ENCODE measurements at places on chromosomes 4 and X.

DNA sequence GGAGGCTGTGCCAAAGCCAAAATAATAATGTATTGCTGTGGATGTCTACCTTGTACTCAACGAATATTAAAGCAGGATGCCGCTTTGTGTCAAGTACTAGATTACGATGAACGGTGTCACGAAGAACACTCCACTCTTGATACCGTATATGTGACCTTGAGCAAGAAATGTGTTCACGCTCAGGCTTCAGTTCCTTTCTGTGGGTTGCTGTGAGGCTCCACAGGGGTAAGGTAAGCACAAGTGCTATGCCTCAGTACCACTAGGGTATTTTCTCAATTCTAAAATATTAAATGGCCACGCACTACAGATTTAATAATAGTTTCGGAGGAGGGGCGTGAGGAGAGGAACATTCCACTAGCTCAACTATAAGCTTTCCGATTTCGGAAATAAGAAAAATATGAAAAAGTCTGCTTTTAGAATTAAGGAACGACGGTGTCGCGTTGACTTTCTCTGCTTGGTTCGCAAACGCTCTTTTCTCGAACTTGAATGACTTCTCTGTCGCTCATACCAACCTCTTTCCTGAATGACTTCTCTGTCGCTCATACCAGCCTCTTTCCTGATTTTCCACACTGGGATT, 607 bp upstream of the SCOC start:
- peak; percentile 20 for DNase-seq

DNA sequence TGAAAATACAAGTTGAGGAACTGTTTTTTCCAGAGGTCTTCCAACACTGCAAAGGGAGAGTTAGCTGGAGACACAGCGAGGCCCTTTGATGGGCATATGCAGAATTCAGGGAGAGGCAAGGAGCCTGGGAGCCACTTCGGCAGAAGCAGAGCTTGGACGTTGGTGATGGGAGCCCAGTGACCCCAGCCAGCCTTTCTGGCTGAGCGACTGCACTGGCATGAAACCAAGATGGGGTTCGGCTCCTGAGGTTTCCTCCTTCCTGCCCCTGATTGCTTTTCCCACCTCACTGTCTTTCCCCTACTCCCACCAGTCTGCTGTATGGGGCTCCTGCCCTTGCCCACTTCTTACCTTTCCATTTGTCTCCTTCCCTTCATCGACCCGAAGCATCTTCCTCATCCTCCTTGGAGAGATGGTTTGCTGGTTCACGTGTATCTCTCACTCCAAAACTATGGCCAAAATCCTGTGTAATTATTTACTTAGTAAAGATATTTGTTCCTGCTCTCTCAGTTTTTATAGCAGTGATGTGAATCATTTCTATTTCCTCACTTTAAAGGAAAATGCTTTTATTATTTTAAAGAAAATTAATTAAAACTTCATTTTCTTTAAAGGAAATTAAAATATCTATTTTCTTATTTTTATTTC, 100.5 kb downstream of the NFKB1 start:
- no peak for DNase-seq

DNA sequence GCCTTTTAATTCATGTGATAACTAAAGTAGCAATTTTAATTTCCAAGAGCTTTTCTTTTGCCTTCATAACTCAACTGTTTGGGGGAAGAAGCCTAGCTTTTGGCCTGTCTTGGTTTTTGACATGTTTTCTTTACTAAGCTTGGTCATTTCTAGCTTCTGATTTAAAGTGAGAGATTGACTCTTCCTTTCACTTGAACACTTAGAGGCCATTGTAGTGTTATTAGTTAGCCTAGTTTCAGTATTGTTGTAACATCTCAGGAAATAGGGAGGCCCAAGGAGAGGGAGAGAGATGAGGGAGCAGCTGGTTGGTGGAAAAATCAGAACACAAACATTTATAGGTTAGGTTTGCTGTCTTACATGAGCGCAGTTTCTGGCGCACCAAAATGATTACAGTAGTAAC, 44.8 kb downstream of the DCLK2 start:
- no peak for DNase-seq

DNA sequence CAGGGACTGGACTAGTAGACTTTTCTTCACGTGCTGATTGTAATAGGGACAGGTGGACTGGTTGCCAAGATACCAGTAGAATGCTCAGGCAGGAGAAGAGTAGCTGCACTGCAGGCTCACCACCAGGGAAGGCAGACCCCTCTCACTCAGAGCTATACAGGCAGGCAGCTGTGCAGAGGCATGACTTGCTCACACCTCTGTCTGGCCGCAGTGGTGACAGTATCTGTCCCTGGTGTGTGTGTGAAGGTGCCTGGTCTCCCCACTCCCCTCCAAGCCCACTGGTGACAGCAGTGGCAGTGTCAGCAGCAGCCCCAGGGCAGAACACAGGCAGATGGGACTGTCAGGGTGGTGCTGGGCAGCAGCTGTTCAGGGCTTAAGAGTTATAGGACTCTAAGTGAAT, 140.7 kb downstream of the RPS6KA6 start:
- DNase-seq, result no peak

DNA sequence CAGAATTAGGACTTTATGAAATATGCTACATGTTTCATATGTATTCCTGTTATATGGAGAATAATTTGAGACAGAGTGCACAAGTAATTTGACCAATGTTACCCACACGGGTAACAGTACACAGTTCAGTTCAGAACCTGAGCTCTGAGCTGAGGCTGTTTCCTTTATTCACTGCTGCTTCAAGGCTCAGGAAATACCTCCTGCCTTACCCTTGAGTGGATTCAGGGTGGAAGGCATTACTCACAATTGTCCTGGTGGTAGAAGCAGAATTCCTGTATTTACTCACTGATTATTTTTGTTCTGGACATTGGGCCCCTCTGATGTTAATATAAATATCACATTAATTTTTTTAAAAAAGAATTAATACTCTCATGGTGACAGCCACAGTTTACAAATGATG, 73.5 kb upstream of the CAMK2D start:
- no peak for DNase-seq

DNA sequence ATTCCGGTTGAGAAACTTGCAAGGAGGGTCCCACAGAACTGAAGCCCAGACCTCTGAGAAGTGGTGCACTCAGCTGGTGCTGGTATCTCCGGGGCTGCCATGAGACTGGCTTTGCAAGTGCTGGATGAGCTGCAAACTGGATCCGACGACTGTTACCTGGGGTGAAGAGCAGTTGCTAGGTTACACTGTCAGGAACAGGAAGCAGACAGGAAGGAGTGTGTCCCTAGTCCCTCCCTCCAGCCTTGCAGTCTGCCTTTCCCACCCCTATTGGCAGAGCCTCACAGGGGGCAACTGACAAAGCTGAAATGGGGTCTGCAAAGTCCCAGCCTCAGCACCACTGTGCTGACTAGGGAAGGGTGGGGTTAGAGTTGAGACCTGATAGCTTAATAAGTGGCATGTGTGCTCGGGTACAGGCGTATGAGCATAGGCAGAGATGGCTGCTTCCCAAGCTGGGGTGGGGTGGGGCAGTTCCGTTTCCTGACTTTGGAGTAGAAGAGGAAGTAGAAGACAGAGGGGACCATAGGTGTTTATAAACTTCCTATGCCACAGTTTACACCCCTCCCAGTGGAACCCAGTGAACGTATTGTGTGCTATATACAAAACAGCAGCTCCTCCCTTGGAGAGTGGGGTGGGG, 18.0 kb downstream of the PPEF1 start:
- no peak for DNase-seq

DNA sequence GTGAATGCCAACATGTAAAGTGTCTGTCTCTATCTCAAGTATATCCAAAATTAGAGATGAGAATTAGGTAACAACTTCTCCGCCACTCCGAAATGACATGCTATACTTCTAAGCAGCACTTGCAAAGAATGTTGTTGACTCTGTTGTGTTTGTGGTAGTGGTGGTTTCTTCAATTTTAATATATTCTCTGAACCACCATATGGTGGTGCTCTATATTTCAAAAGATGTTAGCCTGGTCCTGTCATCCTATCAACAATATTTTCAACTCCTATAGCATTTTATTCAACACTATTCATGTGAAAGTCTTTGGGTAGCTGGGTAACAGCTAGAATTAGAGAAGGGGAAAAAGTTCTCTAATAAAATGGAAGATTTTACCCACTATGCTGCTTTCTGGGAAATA, 1622.8 kb upstream of the IGFBP7 start:
- no peak for DNase-seq

GRCh38 chr4:150006197-150006596, 72.0 kb upstream of the DCLK2 start:
- DNase-seq, result no peak

GRCh38 chr4:8089862-8090261, 68.8 kb downstream of the ABLIM2 start:
- no peak for DNase-seq

DNA sequence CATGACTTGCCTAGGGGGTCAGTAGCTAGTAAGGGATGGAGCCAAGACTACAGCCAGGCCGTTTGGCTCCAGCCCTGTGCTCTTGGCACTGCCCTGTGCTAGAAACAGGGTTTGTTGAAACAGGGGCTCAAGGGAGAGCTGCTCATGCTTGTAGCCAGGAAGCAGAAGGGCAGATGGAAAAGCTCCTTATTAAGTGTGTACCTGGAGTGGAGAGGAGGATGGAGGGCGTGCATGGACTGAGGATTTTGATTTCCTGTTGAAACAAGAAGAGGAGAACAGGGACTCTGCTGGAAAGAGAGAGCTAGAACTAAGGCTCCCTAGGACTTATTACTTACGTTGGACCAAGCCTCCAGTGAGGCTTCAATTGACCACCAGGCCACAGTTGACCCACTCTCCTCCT, 363.0 kb downstream of the MID1IP1 start:
- DNase-seq, result no peak

GRCh38 chrX:129661369-129661768, 6.6 kb upstream of the APLN start:
- no peak for DNase-seq

DNA sequence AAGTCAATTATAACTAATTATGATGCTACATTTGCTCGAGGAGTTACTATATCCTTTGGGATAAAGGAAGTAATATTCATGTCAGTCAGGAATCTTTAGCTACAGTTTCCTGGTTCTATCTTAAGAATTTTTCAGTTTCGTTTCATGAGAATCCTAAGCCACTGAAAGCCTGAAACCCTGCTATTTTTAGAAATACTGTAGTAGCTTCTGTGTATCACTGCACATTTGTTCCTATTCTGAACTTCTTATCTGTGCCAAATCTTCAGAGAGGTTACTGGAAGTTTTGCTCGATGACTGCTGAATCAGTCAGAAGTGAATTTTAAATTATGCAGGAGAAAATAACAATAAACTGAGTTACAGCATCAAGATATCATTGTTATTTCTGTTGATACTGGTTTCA, 249.2 kb downstream of the TENM3 start:
- no peak for DNase-seq

GRCh38 chr4:129917651-129918050, 821.7 kb downstream of the C4orf33 start:
- DNase-seq, result no peak

GRCh38 chrX:73916931-73917667, 354.1 kb downstream of the CHIC1 start:
- no peak for DNase-seq

- DNase-seq, result no peak
Measured at GRCh38 chr4:7600247-7600646, 165.5 kb upstream of the PSAPL1 start.

GRCh38 chrX:74061879-74062278, 242.1 kb upstream of the ZCCHC13 start:
- DNase-seq, result no peak

DNA sequence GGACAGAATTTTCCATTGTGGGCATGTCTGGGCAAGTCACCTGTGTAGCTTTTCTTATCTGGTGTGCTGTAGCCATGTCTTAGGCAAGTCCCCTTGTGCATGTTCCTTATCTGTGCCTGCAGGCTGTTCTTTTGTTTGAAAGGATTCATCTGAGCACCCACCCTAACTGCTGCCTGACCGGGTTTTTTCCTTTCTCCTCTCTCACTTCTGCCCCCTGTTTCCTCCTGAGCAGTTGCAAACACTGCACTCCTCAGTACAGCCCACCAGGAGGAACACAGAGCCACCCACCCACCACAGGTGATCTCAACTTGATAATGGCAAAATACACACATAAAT, 29.2 kb upstream of the IL9R start:
- no peak for DNase-seq

- DNase-seq, result no peak
Measured at GRCh38 chrX:69073721-69074120, 91.5 kb downstream of the PJA1 start.

DNA sequence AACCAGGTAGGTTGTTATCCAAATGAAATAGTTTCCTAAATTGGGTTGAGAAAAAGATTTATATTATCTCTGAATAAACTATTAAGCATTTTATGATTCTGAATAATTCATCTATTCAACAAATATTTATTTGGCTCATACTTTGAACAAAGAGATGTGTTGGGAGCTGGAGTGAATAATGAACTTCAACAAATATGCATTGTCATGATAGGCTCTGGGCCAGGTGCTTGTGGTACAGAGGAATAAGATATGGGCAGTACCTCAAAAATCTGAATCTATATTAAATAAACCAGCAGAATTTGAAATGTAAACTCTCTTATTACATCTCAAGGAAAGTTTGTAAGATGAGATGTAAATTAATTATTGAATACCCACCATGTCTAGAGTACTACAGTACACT, 75.7 kb upstream of the DCLK2 start:
- DNase-seq, result no peak

DNA sequence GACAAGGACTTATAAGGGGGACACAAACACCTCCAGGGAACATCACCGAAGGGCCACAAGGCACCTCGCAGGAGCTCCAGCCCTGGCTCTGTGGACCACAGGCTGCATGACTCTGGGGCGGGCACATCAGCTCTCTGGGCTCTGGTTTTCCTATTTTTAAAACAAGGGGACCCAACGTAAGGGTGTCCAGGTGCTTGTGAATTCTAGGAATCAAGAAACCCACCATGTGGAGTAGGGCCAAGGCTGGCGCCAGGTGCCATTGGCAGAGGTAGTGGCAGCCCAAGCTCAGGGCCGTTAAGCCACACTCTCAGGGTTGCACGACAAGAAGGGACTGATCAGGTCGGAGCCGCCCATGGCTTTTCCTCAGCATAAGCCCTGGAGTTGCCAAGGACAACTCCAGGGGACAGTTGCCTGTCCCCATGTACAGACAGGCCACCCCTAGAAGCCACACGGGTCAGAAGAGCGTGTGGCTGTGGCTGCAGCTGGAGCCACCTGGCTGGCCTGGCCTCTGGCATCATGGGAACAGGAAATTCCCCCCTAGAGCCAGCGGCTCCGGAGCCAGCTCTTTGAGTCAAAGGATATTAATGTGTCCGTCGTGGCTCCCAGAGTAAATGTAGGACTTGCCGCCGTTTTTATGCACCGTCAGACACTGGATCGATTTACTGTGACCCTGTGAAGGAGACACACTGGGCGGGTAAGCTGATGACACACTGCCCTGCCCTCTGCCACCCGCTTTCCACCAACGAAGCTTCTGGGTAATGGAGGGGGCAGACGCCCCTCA, 32.5 kb downstream of the WDR1 start:
- no peak for DNase-seq

- no peak for DNase-seq
Measured at GRCh38 chrX:121761845-121762244, 714.4 kb downstream of the GLUD2 start.

GRCh38 chrX:68432648-68433047, 647 bp downstream of the OPHN1 start:
- no peak for DNase-seq
